ENCODE measurements at places on chromosomes 13 and 19.
A peak's percentile ranks its signal among the peaks of the same experiment; 100 is the strongest.

DNA sequence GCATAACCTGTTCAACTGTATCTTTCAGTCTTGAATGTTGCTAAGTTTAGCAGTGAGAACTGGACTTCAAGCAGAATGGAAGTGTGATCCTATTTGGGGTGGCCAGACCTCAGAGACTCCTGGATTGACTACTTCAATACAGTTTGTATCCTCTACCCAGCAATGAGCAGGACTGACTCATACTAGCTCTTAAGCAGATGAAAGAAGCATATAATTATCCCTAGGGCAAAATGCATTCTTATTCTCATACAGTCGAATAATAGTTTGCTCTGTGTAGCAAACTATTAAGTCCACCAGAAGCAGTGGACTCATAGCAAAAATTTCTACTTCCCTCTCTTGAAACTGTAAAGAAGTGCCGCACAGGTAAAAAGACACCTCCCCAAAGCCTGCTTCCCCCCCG lies 46.4 kb upstream of the FAM216B start:
- no peak for DNase-seq

GRCh38 chr19:56988299-56988698 lies 131.5 kb upstream of the USP29 start:
- no peak for DNase-seq

GRCh38 chr19:31639306-31639705 lies 290.1 kb upstream of the TSHZ3 start:
- no peak for DNase-seq

DNA sequence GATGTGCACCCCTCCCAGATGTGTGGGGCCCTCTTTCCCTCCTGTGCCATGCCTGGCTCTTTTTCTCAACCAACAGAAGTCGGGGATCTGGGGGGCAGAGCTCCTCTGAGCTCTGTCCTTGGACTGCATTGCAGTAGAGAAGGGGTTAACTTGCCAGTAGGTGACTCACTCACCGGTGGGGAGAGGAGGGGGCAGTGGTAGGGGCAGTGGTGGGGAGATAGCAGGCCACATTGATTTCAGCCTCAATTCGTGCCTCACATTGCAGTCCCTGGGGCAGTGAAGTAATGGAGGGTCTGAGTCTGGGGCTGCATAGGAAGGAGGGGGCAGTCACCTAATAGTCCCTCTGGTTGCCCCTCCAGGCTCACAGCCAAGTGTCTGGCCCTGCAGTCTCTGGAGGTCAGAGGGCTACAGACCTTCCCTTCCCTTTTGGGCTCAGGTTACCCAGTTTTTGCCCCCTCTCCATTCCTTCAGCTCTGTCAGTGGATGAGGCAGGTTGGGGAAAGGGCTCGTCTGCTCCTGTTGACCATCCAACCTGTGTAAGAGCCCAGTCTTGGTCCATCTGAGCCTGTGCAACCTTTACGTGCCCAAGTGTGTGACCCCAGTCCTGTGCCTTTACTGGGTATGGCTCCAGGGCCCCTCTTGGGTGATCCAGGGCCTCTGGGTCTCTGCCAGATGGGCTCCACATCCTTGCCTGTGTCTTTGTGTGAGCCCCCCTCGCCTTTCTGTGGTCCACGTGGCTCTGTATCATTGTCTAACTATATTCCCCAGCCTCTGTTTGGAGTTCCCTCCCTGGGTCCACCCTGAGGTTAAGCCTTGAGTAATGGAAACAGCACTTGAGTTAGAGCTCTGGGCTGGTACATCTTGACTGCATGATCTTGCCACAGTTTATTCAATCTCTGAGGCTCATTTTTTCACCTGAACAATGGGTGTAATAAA lies 13.0 kb downstream of the CIC start:
- DNase-seq, result no peak

GRCh38 chr19:8050274-8051096 lies 2.1 kb upstream of the CCL25 start:
- DNase-seq, result peak; percentile 76

DNA sequence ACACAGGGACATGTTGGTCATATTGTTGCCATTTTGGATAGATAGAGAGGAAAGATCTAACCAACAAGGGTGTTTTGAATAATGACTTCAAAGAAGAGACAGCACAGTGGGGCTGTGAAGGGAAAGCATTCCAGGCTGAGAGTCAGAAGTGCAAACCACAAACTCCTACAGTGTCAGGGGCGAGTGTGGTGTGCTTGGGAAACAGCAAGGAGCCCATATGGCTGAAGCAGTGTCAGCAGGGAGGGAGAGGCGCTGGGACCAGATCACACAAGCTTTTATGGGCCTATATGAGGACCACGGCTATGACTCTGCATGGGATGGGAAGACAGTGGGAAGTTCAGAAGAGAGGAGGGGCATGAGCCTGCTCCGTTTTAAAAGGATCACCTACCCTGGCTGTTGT lies 166.4 kb downstream of the MYO16 start:
- DNase-seq, result no peak

- DNase-seq, result no peak
Observed at GRCh38 chr19:6976197-6976596, 45.0 kb downstream of the MBD3L2B start.

DNA sequence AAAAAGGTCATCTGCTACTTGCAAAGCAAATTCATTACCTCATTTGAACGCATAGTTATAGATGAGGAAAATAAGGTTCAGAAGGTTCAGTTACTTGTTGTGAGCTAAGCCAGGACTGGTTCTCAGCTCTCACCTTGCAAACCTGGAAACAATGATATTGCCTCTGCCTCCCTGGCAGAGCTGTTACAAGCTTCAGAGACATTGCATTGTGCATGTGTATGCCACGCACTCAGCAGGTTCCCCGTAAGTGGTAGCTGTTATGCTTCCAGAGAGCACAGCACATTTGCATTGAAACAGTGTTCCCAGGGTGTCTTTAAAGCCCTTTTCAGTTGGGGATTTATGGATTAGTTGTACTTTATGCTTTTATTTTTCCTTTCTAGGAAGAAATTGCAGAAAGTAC lies 80.6 kb downstream of the DGKH start:
- DNase-seq, result no peak

GRCh38 chr13:114269281-114269770 lies 12.1 kb upstream of the UPF3A start:
- no peak for DNase-seq

- no peak for DNase-seq
Observed at GRCh38 chr19:29268721-29269393, 55.9 kb upstream of the UQCRFS1 start.

DNA sequence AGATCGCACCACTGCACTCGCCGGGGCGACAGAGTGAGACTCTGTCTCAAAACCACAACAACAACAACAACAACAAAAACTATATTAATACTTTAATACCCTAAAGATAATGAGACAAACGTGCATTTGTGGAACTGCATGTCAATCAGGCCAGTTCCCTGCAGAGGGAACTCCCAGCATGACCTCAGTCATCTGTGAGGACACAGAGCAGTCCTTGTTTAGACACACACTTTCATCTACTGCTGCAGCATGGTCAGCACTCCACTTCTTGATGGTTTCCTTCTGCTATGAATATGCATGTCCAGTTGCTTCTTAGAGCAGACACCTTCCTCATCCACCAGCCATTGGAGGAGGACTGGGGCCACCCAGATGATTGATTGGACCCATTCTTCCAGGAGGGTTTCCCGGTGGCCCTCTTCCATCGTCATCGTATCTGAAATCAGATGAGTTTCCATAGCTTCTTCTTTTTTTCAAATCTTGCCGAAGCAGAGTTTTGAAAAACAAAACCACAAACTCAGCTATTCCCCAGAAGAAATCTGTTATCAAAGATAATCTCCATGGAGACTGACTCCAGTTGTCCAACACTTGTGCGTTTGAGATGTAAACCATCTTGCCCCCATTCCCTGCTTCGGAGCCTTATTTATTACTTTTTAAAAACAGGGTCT lies 26.5 kb downstream of the ZNF607 start:
- no peak for DNase-seq

DNA sequence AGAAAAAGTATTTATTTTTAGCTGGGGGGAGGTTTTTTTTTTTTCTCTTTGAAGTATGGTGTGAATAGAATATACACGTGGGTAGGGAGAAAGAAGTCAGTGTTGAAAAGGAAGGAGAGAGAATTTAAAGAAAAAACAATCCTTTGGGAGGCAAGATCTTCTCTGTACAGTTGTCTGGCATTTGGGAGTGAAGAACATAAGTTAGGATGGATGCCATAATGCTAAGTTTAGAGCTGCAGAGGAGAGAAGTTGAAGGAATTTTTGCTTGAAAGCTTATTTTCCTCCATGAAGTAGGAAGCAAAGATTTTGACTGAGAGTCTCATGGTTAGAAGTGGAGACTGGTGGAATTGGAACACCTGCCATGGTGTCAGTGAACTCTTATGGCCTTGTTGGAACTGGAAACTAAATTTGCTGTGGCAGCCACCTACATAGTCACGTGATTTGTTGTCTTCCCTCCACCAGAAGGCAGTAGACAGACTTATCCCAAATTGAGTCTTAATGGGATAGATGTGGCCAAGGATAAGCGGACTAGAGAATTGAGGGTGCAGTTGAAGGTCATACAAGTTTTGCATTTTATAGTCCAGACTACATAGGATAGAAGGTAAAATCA lies 22.0 kb downstream of the NDFIP2 start:
- DNase-seq, result no peak

DNA sequence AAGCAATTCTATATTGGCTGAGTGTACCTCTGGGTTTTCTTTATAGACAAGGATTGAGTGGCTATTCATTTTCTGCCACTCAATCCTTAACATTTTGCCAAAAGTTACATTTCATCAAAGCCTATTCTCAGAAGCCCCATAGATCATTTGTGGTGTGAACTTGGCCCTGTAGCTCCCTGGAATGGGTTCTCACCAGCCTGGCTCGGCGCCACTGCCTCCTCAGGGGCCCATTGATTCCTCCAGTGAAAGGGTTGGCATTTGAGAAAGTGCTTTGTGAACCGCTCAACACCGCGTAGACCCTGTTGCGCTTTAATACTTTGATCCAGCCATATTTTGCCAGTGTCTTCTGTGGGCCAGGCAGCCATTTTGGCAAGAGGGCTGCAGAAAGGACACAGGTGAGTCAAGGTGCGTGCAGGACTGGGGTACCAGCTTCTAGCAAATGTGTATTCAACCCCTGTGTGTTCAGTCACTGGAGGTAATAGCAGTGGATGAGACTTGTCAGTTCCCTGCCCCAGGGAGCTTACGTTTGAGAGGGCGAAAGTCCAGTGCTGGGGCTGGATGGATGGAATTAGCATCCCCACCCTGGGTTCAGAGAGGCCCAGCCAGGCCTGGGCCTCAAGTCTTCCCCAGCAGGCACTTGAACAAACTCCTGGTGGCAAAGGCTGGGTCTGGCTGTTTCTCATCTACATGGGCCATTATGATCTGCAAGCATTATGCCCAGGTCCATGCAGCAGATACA lies 3.8 kb downstream of the RAB8A start:
- DNase-seq, result no peak

GRCh38 chr13:69461397-69461796 lies 646.2 kb upstream of the ATXN8OS start:
- no peak for DNase-seq

GRCh38 chr13:80265348-80265747 lies 75.6 kb downstream of the SPRY2 start:
- DNase-seq, result no peak

- DNase-seq, result no peak
Observed at GRCh38 chr13:98300956-98301641, 124.0 kb upstream of the RNF113B start.

DNA sequence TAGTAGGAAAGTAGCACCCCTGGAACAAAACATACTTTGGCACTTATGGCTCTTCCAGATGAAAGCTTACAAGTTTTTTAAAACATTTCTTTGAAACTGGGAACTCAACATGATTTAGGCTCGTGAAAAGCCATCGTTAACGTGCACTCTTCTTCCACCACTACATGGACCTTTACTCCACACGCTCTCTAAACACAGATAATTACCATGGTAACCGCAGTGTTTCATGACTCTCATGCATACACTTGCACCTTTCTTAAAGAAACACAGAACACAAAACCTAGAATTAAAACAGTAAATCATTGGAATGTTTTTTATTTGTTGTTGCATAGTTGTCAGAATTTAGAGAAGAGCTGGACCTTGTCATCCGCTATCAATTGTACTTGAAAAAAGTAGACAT lies 154.3 kb downstream of the FGF9 start:
- no peak for DNase-seq

- no peak for DNase-seq
Observed at GRCh38 chr13:47178090-47178950, 281.5 kb upstream of the HTR2A start.

DNA sequence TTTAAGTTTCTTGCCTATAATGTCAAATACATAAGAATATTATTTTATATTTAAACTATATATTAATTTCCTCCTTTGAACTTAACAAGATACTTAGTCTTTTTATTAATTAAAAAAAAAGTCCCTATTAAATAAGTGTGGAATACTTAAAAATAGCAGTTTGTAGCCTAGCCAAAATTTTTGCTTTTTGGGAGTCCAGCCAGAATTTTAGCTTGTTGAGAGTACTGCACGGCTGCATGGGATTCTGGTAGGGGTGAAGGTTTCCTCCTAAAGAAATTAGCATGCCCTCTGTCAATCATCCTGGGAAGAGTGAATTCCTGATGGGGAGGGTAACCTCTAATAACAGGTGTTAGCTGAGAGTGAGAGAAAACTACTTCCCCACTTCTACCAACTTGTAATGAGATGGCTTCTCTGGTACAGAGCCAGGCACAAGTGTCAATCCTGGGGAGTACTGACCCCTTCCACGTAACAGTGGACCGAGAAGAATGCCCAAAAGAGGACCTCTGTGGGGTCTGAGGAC lies 195.7 kb downstream of the SPRY2 start:
- DNase-seq, result no peak

- no peak for DNase-seq
Observed at GRCh38 chr13:61706899-61707298, 291.2 kb upstream of the PCDH20 start.

DNA sequence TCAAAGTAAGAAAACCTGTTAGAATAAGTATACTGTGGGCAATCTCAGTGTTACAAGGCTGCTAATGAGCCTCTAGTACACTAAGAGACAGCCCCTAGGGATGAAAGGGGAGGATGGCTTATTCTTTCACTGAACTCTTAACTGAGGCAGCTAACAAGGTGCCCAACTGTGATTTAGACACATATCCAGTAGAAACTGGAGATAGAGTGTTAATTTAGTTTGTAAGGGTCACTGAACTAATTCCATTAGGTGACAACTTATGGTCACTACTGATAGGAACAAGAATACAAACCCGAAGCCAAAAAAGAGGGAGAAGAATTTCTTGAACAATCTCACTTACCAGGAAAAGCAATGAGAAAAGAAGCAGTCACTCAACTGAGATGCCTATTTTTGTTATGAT lies 1010.6 kb downstream of the PCDH9 start:
- no peak for DNase-seq

DNA sequence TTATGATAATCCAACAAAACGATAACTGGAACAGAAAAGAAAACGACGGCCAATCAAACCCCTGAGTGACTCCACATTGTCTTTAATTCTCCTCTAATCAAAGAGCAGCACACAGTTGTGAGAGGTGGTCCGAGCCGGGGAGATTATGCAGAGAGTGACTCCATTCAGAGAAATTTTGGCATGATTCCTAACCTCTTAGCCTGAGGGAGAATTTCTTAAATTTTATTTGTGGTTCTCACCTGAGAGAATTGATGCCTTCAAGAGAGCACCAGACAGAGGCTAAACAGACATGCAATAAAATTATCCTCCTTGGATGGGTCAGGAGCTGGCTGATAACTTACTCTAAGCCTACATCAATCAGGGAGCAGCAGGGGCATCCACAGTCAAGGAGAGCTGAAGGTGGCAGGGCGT lies 310.0 kb upstream of the KLF12 start:
- DNase-seq, result no peak

GRCh38 chr13:40232311-40233040 lies 434.0 kb downstream of the FOXO1 start:
- no peak for DNase-seq

- peak; percentile 86 for DNase-seq
Observed at GRCh38 chr19:38003438-38004185, 96.6 kb downstream of the SIPA1L3 start.

- DNase-seq, result no peak
Observed at GRCh38 chr13:110294146-110294545, 12.8 kb downstream of the COL4A1 start.

All from NCI-H1092 (cell line).